Esophagus muscularis mucosa (tissue), 4 donors: ENCODE measurements at places on chromosomes 1 and 21. TPM values are rescaled to one million over a fixed set of nuclear protein-coding genes. Genes with fewer than 3 reads are reported as not detected.

SLC45A1 gene
- 17.5 TPM for total RNA-seq

SLC45A3 gene
- total RNA-seq, result 0.97 TPM

S100B gene
- total RNA-seq, result 16.0 TPM

DNA sequence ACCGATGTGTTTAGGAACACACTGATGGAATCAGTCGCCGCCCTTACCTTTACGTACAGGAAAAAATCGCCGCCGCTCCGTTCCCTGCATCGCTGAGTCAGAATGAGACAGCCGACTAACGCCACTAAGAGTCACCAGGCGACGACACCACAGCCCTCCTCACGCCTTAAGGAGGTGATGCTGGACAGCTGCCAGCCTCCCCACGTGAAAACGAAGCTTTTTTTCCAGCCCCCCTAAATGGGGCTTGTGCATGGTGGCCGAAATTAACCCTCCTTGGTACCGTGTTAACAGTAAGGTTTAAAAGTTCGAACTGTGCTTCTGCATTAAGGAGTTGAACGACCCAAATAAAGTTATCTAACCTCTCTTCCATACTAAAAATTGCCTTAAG lies 511 bp downstream of the DNTTIP2 start:
- no peak for DNase-seq

- DNase-seq, result no peak
Observed at GRCh38 chr1:155175927-155176371, 2.3 kb downstream of the TRIM46 start.

GRCh38 chr1:235327559-235328270 lies at the start of gene ARID4B:
Gene ARID4B (minus strand): TSS chr1:235328179. CDS start chr1:235326919, 1,260 bp downstream.
- no peak for DNase-seq
